Vein endothelial cell (primary cell): ENCODE measurements at places on chromosomes 6 and 20. TPM values are rescaled to one million over a fixed set of nuclear protein-coding genes. Genes with fewer than 3 reads are reported as not detected.

Gene MSH5
- 12.7 and 18.8 TPM in 2 replicates for total RNA-seq

Gene TSPO2
- total RNA-seq, result not detected in 2 replicates

Gene OR2W1
- not detected in 2 replicates for total RNA-seq

Gene PACRG
- 0.33 TPM in 1 of 2 replicates, not detected in the other for total RNA-seq

Gene KHDC1L
- not detected in 2 replicates for total RNA-seq

Gene ATAT1
- total RNA-seq, result 4.6 and 6.8 TPM in 2 replicates

Gene IER3
- 103 and 186 TPM in 2 replicates for total RNA-seq

Gene DNAH8
- total RNA-seq, result under 0.01 TPM in 2 replicates

Gene MYO6
- 27.4 and 36.1 TPM in 2 replicates for total RNA-seq

Gene AGPAT4
- 10.8 and 11.0 TPM in 2 replicates for total RNA-seq

Gene MARCKS
- total RNA-seq, result 269 and 322 TPM in 2 replicates

Gene TMEM239
- total RNA-seq, result not detected in 2 replicates

Gene C6orf52
- not detected in 2 replicates for total RNA-seq

Gene RUNX2
- total RNA-seq, result under 0.01 and 0.33 TPM in 2 replicates

Gene TENT5A
- 4.6 and 6.0 TPM in 2 replicates for total RNA-seq

Gene CD93
- 215 and 490 TPM in 2 replicates for total RNA-seq

Gene SNAP91
- total RNA-seq, result 0.33 and 0.57 TPM in 2 replicates

Gene VSX1
- not detected in 2 replicates for total RNA-seq

Gene TNXB
- total RNA-seq, result 2.1 and 4.2 TPM in 2 replicates

Gene ZDHHC14
- 20.0 and 25.2 TPM in 2 replicates for total RNA-seq
